ENCODE measurements at places on chromosomes 11 and 22.

DNA sequence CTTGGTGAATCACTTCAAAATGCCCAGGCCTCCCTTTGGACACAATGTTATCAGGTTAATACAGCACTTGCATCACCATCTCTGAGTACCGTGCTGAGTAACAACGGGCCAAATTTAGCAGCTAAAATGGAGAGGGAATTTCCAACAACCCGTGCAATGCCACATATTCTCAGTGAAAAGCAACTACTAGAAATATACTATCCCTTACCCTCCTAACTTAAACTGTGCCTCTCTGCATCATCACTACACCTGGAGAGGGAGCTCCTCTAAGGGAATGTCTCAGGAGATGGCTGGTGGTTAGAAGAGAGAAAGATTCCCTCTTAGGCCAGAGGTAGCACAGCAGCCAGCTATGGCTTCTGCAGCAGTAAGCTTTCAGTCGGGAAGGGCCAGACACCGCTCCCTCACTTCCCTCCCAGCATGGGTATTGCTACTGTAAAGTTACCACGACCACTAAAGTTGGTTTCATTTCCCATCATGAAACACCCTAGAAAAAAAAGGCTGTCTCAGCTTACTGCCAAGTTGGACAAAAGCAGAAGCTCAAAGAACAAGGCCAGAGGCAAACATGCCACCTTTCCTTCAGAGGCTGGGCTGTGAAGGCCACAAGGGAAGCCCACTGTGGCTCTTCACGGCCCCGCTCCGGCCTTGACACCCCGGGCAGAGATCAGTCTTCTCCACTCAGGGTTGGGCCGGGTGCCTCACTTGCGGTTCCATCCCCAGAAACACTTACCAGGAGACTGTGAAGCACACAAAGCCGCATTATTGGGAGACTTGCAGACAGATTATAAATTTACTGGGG is 3.9 kb downstream of the MAML2 start:
- peak; percentile 7 for DNase-seq

DNA sequence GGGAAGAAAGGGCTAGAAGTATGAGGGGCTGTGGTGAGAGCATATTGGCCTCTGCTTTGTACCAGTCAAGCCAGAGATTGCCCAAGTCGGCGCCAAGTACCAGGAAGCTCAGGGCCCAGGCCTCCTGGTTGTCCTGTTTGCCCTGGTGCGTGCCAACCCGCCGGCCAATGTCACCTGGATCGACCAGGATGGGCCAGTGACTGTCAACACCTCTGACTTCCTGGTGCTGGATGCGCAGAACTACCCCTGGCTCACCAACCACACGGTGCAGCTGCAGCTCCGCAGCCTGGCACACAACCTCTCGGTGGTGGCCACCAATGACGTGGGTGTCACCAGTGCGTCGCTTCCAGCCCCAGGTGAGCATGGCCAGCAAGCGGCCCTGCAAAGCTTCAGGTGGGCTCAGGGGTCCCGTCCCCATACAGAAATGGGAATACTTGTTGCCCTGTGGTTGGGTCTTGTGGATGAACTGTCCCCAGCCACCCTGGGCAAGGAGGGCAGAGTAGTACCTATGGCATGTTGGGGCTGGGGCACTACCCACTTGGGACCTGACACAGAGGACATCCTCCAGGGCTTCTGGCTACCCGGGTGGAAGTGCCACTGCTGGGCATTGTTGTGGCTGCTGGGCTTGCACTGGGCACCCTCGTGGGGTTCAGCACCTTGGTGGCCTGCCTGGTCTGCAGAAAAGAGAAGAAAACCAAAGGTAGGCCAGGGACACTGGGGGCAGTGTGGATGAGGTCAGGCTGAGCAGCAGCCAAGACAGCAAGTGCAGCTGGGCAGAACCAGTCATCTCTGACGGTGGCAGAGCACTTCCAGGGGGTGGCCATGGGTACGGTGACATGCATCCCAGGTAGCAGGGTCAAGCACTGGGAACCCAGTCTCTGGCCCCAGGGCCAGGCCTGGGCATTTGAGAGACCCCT is 2.1 kb downstream of the TMEM25 start:
- no peak for DNase-seq

- no peak for DNase-seq
Observed at GRCh38 chr22:41230401-41230785, 10.3 kb downstream of the CHADL start.

DNA sequence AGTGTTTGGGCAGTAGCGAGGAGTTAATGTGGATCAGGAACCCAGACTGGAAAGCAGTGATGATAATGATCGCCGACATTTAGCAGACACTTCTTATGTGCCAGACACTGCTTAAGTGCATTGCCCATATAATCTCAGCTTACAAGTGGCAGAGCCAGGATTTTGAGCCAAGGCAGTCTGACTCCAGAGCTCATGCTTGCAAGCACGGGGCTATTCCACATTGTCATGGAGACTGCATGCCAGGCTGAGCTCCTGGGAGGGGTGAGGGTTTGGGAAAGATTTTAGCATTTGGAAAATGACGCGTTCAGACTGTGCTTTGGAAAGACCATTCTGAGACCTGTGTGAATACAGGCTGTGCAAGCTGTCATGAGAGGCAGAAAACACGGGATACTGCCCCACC is 302.7 kb downstream of the DDX10 start:
- DNase-seq: no peak

- DNase-seq: no peak
Observed at GRCh38 chr22:24146194-24146616, 35.1 kb upstream of the SUSD2 start.

GRCh38 chr11:16160146-16160545 is 196.2 kb downstream of the SOX6 start:
- DNase-seq: no peak

DNA sequence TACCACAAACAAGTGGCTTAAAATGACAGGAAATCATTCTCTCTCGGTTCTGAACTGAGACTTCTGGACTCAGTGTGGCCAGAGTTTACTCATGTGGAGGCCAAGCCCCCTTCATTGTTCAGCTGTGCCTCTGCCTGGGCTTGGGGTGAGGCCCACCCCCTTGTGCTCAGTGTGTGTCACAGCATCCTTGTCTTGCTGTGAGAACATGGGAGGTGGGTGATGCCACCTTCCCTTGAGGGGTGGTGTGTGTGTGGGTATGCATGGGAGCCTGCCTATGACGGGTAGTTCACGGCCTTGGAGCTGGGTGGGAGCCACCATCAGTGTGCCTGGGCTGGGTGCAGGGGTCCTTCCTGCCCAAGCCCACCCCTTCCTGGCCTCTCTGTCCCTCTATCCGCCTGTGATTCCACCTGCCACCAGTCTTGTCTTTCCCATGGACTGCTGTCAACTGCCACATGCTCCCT is 101.7 kb downstream of the MORC2 start:
- DNase-seq: no peak

- no peak for DNase-seq
Observed at GRCh38 chr11:46675288-46675851, 25.0 kb downstream of the ARHGAP1 start.

- no peak for DNase-seq
Observed at GRCh38 chr11:72998676-72999075, 143.4 kb downstream of the FCHSD2 start.

GRCh38 chr11:1953489-1954266 is 6.5 kb downstream of the MRPL23 start:
- DNase-seq: no peak

GRCh38 chr11:3867209-3868091 is 12.0 kb downstream of the STIM1 start:
- DNase-seq: no peak

GRCh38 chr11:111777094-111778046 is 11.2 kb upstream of the PPP2R1B start:
- no peak for DNase-seq

GRCh38 chr11:83736684-83737083 is 450.5 kb upstream of the CCDC90B start:
- DNase-seq: no peak

GRCh38 chr11:102581066-102581465 is 44.1 kb downstream of the MMP20 start:
- no peak for DNase-seq

DNA sequence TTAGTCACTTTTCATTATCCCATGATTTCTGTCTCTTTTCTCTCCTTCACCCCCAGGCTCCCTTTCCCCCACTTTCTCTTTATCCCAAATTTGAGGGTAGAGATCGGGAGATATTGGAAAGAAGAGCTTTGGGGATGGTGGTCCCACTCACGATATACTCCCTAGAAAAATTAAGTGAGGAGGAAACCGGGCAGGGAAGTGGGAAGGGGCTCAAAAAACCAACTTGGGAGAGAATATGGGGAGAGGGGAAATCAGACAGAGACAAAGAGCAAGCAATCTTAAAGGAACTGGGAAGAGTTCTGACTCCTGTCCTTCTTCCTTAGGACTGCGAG is 941 bp upstream of the DCHS1 start:
- DNase-seq: no peak

DNA sequence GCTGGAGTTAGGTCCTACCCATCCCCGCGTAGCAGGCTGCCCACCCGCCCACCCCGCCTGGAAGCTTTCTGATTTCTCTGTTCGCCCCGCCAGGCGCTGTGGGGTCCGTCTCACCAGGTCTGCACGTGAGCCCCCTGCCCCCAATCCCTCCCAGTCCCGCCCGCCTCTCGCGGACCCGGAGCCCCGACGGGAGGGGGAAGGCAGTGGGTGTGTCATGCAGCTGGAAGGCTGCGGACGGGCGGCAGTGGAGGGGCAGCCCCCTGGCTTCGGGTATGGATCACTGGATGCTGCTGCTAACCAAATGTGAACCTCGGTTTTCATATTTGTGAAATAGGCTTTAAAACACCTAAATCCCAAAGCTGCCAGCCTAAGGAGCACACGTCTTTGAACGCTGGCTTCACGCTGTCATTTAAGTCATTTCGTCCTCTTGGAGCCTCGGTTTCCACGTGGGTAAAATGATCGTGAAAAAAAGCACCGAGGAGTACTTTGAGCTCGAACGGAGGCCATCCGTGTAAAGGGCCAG is 568 bp upstream of the BIK start:
- peak; percentile 29 for DNase-seq

GRCh38 chr22:47621253-47621652 is 858.8 kb downstream of the TBC1D22A start:
- DNase-seq: no peak

DNA sequence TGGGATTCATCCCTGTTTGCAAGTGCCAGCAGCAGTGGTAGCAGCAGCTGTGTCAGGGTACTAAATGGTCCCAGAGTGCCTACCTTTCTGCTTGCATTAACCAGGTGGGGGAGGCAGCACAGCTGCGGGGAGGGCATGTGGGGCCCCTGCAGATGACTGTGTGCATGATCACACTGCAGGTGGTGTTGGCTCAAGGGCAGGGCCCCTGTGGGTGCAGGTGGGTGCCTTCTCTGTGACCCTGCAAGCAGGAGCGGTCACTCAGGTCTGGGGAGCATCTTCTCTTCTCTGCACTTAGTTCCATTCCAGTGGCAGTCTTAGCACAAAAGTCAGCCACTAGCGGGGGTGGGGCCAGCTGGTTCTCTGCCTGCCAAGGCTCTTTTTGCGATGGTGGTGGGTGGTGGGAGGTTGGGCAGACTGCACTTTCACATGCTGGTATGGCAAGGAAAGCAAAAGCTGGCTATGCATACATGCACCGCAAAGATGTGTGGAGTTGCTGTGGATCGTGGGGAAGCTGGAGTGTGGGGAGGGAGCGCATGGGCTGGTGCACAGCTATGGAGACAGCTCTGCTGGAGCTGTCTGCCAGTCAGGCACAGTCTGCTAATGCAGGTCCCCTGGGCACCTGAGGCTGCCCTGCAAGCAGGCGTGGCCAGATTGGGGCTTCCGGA is 157.1 kb downstream of the DYNC2H1 start:
- no peak for DNase-seq

DNA sequence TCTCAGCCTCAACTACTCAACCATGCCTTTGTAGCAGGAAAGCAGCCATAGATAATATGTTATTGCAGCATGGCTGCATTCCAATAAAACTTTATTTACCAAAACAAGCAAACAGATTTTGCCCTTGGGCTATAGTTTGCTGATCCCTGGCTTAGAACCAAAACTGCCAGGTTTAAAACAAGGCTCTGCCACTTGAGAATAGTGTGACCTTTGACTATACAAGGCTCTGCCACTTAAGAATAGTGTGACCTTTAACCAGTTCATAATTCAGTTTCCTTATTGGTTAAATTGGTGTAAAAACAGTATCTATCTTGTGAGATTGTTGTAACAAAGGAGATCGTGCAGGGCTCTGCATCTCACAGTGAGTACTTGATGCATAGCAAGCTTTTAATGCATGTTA is 217.3 kb upstream of the MTNR1B start:
- DNase-seq: no peak

- no peak for DNase-seq
Observed at GRCh38 chr11:125951731-125952130, 5.9 kb downstream of the VSIG10L2 start.

DNA sequence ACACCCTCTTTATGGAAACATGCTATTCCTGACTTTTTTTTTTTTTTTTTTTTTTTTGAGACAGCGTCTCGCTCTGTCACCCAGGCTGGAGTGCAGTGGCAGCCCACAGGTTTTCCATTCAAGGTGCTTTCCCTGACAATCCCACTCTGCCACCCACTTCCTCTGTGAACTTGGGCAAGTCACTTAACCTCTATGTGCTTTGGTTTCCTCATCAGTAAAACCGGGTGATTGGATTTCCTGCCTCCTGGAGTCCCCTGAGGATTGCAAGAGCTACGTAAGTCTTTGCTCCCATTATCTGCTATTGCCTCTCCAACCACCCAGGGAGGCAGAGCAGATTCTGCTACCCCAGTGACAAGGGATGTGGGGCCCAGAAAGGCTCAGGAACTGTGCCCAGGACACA is 54.1 kb downstream of the CELSR1 start:
- DNase-seq: no peak

- no peak for DNase-seq
Observed at GRCh38 chr11:36478700-36479329, 31.3 kb downstream of the TRAF6 start.

DNA sequence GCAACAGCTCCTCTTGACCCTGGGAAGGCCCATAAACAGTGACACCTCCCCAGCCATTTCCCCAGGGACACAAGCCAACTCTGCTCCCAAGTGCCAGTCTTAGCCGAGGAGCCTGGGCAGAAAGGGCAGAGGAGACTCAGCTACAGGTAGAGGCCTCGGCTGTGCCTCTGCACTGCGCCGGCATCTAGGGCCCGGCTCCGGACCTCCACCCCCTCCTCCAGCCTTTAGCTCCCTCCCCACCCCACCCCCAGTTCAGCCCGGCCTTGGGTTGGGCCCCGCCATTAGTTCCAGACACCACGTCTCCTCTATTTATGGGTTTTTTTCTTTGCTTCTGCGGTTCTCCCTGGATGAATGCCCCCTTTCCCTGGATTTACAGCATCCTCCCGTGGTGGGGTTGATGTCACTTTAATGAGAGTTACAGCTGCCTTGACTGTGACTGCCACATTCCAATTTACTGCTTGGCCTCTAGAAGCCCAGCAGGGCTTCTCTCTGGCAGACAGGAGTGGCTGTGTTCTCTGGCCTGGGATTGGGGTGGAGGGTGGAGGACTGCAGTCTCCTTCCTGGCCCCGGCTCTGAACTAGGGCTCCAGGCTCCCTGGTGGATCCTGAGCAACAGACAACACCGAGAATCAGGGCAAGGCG is 13.5 kb upstream of the OAF start:
- no peak for DNase-seq
